ENCODE measurements at places on chromosomes 4 and X.

GRCh38 chr4:48483006-48483776 is at the start of gene SLC10A4:
Gene SLC10A4, plus strand, starts transcription at chr4:48483343. Its CDS starts 219 bp downstream, at chr4:48483562.
- peak; percentile 33 for DNase-seq

- DNase-seq = no peak
Observed at GRCh38 chr4:81143183-81143582, 71.8 kb downstream of the PRKG2 start.

DNA sequence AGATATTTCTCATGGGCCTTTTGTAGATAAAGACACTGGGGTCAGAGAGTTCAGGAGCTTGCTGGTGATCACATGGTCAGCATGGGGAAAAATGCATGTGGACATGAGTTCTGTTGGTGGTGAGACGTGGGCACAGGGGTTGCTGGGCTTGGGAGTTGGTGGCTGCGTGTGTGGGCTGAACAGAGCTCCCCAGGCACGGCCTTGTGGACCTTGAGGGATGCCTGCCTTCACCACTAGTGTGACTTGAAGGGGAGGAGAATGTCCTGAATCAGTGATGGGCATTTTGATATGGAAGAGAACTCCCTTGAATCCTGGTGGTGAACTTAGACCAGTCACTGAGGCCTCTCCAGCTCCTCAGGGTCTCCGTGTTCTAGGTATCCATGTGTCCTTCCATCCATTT is 8.9 kb downstream of the CD99 start:
- no peak for DNase-seq

DNA sequence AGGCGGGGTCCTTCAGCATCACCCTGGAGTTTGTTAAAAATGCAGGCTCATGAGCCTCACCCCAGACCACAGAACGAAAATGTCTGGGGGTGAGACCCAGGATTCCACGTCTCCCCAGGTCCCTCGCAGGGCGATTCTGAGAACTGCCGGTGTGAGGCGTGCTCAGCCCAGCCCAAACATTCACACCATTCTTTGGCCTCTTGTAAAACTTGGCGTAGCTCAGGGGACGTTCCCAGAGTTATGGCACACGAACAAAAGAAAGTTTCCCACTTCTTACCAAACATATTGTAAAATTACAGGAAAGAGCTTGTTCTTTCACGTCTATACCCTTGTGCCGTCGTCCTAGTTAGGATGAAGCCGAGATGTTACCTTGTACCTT is 12.9 kb downstream of the CD99 start:
- peak; percentile 75 for DNase-seq

GRCh38 chr4:22688236-22688635 is 4.5 kb upstream of the GBA3 start:
- DNase-seq = peak; percentile 40

- no peak for DNase-seq
Observed at GRCh38 chr4:65019775-65020174, 610.5 kb upstream of the TECRL start.

DNA sequence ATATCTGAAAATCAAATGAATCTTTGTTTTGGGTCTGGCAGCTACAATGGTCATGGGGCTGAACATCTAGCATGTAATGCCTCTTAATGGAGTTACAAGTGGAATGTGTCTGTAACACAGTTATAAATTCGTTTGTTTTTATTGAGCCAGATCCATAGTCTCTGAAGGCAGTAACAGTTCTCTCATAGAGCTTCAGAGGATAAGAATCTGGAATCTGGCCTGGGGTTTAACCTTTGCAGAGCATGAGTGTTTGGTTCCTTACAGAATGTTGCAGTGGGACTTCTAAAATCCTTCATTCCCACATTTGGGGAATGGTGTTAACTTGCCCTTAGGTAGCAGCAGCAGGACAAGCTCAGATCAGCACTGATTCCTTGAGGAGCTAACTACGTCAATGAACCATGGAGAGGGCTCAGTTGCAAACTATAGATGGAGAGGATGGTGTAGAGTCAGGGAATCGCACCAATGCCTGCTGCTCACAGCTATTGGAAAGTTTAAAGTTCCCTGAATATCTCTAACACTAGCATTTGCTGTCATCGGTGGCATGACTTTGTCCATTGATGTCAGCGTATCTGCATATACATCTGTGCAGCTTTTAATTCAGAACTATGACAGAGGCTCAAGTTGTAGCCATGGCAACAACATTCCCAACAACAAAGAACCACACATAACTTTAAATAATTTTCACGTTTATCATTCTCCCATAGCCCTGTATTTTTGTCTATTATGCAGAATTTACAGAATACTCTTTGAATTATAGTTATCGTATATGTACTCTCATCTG is 72.2 kb downstream of the RASGEF1B start:
- no peak for DNase-seq

GRCh38 chr4:74891037-74891436 is 41.9 kb upstream of the PARM1 start:
- DNase-seq = no peak

- no peak for DNase-seq
Observed at GRCh38 chr4:169005453-169006099, 4.5 kb downstream of the CBR4 start.

GRCh38 chrX:136130931-136131833 is 16.2 kb upstream of the FHL1 start:
- DNase-seq = peak; percentile 45

- no peak for DNase-seq
Observed at GRCh38 chrX:154022108-154022507, 2.4 kb upstream of the IRAK1 start.

GRCh38 chr4:64192731-64193412 is 216.4 kb downstream of the TECRL start:
- no peak for DNase-seq

- DNase-seq = peak; percentile 9
Observed at GRCh38 chrX:49876750-49877149, 2.5 kb upstream of the USP27X start.

DNA sequence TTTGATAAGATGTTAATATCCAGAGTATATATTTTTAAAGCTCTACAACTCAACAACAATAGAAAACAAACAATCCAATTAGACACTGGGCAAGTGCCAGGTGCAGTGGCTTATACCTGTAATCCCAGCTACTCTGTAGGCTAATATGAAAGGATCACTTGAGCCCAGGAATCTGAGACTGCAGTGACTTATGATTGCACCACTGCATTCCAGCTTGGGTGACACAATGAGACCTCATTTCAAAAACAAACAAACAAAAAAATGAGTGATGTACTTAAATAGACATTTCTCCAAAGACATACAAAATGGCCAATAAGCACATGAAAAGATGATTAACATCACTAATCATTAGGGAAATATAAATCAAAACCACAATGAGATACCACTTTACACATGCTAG is 356.8 kb upstream of the PCDH10 start:
- DNase-seq = no peak

GRCh38 chr4:136829280-136829679 is 703.0 kb downstream of the PCDH18 start:
- no peak for DNase-seq

DNA sequence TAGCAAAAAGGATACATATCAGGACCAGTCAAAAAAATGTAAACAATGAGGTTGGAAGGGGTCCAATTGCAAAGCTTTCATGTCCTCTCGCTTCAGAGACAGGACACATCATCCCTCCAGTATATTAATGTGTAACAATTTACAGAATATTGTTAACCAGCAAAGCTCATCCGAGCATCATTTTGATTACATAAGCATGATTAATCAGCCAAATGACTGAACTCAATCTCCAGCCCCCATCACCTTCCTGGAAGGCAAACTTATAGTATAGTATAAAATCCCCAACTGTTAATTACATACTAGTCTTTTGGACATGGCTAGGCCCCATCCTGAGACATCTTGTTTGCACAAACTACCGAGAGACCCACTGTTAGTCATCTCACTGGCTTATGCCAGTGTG is 77.6 kb upstream of the TRAM1L1 start:
- DNase-seq = no peak

DNA sequence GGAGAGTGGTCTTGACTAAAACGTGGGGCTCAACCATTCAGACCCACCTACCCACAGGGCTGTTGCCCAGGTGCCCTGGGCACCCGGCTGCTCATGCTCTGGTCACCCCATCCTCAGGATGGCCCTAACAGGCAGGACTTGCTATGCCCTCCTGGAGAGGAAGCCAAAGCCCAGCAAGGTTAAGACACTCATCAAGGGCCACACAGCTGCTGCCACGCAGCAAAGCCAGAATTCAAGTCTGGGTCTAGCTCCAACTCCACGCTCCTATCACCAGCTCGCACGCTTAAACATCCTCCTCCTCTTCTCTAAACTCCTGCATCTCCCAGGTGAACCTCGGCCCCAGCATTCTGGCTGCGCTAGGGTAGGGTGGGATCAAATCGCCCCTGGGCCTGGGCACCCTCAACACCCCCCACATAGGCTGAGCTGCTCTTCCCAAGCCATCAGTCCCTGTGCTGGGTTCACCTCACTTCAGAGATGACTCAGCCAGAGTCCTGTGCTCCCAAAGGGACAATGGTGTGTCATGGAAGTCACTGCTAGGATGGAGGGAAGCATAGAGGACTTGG is 54.1 kb downstream of the PPP2R2C start:
- no peak for DNase-seq

- DNase-seq = no peak
Observed at GRCh38 chr4:15145709-15146108, 143.4 kb downstream of the CPEB2 start.

DNA sequence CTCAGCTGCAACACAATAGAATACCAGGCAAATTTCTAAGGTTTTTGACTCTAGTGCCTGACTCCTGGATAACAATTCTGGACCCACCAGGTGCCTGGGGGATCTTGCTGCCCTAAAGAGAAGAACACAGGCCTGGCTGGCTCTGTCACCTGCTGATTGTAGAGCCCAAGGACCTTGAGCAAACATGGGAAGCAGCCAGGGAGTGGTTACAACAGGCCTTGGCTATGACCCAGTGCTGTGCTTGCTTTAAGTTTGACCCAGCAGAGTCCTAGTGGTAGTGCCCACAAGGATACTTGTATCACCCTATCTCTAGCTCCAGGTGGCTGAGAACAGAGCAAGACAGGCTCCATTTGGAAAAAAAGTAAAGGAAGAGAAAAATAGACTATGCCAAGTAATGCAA is 176.8 kb upstream of the DCAF12L2 start:
- no peak for DNase-seq

DNA sequence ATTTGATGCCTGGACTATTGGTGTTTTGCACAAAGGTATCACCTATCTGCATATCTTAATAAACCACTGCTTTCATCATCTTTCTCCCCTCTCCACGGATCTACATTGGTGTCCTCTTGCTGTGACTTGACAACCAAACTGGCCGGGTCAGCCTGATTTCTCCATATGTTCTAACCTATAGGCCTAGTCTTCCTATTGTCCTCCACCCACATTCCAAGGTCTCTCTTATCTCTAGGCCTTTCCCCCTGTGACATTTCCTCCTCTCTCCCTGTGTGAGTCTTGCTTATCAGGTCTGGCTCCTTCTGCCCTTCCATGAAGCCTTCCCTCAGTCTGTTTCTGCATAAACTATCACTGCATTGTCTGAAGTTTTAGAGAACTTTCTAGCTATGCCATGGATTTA is 33.7 kb downstream of the ARHGAP24 start:
- DNase-seq = no peak

GRCh38 chr4:53997898-53998297 is 66.5 kb downstream of the CHIC2 start:
- no peak for DNase-seq

GRCh38 chr4:89563431-89563830 is 255.8 kb upstream of the GPRIN3 start:
- DNase-seq = no peak

DNA sequence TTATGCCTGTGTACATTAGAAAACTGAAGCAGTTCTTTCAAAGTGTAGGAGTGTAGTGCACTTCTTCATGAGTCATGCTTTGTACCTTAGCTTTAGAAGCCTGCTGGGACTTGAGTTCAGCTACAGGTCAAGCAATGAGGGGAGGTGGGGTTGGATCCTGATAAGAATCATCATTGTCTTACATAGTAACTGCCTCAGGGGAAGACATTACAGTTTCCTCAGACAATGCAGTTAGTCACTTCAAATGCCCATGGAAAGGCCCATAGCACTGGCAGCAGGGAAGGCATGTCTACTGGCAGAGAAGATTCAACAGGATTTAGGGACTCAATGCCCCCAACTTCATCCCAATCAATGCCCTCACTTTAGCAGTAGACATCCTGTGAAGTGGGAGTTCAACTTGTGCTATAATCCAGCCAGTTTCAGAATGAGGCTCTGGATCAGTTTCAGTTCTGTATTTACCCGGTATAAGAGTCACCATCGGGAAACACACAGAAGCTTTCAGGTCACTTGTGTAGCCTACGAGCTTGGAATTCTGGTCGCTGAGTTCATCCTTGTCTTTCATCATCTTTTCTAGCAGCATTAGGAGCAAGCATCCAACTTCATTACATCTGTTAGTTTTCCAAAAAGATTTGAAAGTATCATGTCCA is 1216.5 kb downstream of the RAPGEF2 start:
- no peak for DNase-seq

DNA sequence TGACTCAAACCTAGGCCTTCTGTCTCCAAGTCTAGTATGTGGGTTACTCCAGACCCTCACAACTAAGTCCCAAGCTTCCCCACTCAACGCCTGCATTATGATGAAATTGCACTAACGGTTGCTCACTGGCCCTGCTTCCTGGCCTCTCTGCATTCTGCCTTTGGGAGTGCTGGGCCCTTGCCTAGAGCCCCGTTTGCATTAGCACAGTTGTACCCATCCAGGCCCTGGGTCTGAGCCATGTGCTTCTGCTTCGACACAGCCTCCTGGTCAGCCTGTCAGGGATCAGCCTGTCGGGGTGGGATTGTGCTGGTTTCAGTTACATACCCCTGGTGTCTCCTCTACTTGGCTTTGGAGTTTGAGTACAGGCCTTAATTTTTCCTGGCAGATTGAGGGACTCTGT is 58.4 kb downstream of the DCUN1D4 start:
- DNase-seq = no peak

GRCh38 chrX:10235851-10236250 is 79.1 kb downstream of the CLCN4 start:
- peak; percentile 39 for DNase-seq

- peak; percentile 20 for DNase-seq
Observed at GRCh38 chrX:10579112-10580011, 41.0 kb downstream of the MID1 start.

- peak; percentile 70 for DNase-seq
Observed at GRCh38 chrX:109774706-109775105, 41.6 kb upstream of the ACSL4 start.

GRCh38 chrX:153565996-153566580 is 32.9 kb downstream of the CCNQ start:
- DNase-seq = no peak

GRCh38 chr4:104381729-104382128 is 113.0 kb downstream of the CXXC4 start:
- DNase-seq = no peak

GRCh38 chr4:47801481-47802002 is 36.3 kb downstream of the CORIN start:
- no peak for DNase-seq

DNA sequence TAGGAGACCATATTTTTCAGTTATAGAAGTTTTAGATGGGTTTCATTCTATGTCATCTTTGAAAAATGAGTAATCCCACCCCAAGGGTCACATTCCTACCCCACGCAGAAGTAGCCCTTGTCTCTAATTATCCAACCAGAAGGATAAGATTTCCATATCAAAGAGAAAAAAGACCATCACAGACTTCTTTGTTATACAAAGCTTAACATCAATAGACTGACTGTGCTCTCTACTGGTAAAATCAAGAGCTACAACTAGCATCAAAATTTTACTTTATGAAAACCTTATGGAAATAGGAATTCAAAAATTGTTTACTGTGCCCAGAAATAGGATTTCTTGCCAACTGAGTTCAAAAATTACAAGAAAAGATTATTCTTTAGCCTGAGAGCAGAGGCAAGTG is 24.9 kb downstream of the TNMD start:
- no peak for DNase-seq

GRCh38 chrX:140250391-140250790 is 254.5 kb downstream of the SOX3 start:
- DNase-seq = no peak

GRCh38 chr4:181752516-181752915 is 490.7 kb upstream of the TENM3 start:
- no peak for DNase-seq

All from AG20443 (cell line).